Bone marrow (tissue), 2 donors: ENCODE measurements at places on chromosomes 2 and 18.
A peak's percentile ranks its signal among the peaks of the same experiment; 100 is the strongest.

GRCh38 chr2:73944714-73945113 lies 18.0 kb downstream of the DGUOK start:
- no peak for DNase-seq

DNA sequence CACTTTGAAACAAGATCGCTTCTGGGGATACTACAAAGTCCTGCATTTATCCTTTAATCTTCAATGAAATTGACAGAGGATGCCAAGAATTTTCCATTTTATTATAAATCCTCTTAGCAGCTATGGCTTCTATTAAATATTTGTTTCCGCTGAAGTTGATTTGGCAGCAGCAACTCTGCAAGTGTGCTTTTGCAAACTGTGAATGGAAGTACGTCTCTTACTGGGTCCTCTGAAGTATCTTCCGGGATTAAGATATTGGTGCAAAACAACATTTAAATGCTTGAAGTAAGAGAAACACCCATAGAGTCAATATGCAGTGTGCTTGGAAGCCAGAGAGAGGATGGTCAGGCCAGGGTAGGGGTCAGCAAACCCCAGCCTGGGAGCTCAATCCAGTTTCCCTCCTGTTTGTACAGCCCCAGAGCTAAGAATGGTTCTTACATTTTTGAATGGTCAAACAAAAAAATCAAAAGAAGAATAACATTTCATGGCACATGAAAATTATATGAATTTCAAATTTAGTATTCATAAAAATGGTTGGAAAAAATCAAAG lies 13.6 kb downstream of the CCDC68 start:
- no peak for DNase-seq

GRCh38 chr18:63302636-63303405 lies 16.7 kb downstream of the BCL2 start:
- DNase-seq = no peak

- DNase-seq = no peak
These were observed 54.7 kb downstream of the NEDD4L start for GRCh38 chr18:58098706-58099105.

- no peak for DNase-seq
These were observed 100.1 kb downstream of the ZNF516 start for GRCh38 chr18:76394780-76395476.

- no peak for DNase-seq
These were observed 364.8 kb upstream of the MEIS1 start for GRCh38 chr2:66069937-66070720.

DNA sequence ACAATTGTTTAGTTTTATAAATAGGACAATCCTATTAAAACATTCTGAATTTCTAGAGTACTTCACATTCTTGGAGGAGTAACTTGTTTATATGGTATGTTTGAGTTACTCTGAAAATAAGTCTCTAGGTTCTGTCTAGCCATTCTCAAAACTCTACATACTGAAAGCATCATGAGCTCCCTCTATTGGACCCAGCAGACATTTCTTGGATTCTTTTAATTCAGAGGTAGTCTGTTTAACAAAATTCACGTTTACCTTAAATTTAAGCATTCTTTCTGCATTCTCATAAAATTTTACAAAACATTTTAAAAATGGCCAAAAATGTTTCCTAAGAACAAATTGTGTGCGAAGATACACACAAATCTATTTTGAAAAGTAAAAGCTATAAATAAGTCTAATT lies 15.3 kb downstream of the SP9 start:
- no peak for DNase-seq

DNA sequence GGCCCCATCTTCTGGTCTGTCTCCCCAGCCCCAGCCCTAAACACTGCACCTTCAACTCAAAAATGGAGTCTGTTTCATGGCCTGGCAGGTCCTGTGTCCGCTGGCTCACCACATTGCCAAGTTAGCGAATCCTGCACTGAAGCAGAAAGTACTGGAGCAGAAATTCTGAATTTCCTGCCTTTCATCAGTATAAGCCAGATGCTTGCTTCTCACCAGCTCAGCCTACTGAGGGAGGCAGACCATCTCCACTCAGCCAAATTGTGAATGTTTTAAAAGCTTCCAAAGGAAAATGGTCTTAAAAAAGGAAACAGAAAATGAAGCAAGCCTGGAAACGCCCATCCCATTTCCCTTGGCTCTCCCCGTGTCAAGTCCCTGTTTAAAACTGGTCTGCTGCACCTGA lies 157.8 kb downstream of the C1D start:
- DNase-seq = no peak

DNA sequence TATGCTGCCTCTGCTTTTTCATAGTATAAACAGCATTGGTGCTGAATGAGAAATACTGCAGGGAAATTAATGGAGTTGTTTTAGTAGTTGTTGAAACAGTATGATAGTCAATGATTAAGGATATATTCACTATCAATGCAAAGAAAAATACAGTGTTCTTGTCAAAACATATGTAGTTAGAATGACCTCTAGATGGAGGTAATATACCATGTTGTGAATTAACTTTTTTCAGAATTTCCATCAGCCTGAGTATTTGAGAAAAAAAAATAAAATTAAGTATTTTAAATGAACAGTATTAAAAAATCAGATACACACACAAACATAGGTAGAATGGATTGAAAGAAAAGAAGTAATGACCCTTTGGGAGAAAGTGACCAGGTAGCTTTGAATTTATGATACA lies 59.5 kb downstream of the RMDN2 start:
- no peak for DNase-seq

DNA sequence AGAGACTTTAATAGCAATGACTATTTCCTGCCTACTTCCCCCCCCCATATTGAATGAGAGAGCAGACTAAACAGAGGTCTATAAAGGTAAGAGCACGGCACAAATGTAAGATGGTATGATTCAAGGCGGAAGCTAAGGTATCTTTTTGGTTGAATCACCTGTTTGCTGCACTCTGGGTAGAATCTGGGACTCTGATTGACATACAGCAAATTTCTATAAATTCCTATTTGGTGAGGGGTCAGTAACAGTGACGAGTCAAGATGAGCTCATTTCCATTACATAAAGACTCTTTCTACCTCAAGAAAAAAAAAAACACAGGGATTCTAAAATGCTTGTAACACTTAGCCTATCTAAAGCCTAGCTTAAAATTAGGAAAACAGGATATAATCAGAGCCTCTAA lies 297.3 kb downstream of the TNS1 start:
- DNase-seq = no peak

GRCh38 chr2:45700407-45701013 lies 49.0 kb downstream of the PRKCE start:
- peak; percentile 8 for DNase-seq

- DNase-seq = no peak
These were observed 1072.4 kb downstream of the RPIA start for GRCh38 chr2:89763581-89764485.

DNA sequence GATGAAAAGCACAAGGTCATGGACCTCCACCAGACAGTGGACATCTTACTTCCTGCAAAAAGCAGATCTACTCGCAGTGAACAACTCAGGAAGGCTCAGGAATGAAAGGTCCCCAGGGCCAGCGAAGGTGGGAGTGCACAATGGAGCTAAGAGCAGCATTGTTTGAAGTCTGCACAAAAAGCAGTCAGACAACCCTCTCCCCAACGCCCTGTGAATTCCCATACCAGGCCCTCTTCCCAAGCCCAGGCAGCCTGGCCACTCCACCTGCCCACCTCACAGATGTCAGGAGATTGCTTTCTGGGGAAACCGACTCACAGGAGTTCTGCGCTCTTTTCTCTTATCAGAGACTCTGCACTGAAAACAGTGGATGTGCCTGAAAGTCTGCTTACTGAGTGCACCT lies 34.8 kb downstream of the ST8SIA5 start:
- DNase-seq = no peak

DNA sequence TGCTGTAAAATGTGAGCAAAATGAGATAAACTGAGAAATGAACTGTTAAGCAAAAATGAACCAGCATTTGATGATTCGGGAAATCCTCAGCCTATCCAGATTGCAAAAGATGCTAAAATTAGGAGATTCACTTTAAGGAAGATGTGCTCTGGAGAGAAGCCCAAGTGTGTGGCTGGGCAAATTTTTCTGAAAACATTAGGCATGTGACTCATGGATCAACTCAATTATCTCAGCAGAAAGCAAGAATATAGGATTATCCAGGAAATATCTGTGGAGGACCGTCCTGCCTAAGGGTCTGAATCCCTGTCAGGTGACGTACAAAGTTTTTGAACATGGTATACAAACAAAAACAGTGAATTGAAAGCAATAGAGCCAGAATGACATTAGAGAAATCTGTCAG lies 1268.3 kb upstream of the TMEFF2 start:
- no peak for DNase-seq

DNA sequence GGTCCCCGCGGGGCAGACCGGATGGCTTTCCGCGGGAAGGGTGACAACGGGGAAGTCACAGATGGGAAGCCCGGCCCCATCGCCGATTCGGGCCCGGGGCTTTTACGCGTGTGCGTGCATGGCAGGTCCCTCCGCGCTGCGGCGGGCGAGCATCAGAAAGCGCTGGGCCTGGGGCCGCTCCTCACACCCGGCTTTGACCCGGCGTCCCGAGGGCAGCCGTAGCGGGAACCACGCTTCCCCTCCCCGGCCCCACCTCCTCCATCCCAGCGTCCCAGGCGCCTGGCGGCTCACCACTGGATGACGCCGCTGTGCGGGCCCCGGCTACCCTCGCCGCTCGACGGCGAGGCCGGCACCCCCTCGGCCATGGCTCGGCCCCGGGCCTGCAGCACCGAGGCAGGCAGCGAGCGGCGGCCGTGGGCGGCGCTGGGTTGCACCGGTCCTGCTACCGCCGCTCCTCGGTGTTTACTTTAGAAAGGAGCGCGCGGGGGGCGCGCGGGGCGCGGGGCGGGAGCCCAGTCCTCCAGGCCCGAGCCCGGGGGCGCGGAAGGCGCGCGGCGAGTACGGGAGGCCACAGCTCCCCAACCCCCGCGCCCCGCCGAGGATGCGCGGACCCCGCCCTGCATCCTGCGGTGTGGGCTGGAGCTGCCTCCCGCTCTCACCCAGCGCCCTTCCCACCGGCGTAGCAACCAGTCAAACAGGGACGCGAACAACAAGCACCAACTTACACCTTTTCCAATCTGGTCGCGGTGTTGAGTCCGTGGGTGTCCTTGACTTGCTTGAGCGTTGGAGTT lies 806 bp downstream of the RFX8 start:
- DNase-seq = peak; percentile 56

- DNase-seq = no peak
These were observed 18.5 kb downstream of the ITGA6 start for GRCh38 chr2:172445851-172446250.

- no peak for DNase-seq
These were observed 65.8 kb downstream of the ALMS1 start for GRCh38 chr2:73451263-73451972.
